ENCODE measurements at places on chromosomes 16 and 17.

GRCh38 chr17:61487161-61487988, 35.2 kb downstream of the TBX4 start:
- no peak for DNase-seq

DNA sequence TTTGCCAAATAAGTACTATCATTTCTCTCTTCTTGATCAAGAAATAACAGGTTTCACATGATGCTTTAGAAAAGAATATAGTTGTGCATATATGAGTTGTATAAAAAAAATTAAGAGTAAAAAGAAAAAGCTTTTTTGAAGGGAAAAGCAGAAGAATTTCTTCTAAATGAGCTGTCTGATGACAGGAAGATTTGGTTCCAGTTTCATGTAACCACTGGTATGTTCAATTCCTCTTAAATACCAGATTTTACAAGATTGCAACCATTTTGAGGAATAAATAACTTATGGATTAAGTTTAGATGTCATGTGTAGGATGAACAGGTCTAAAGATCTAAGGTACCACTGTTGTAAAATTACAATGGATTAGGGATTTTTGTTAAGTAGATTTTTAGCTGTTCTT, 45.0 kb downstream of the VMP1 start:
- DNase-seq: no peak

DNA sequence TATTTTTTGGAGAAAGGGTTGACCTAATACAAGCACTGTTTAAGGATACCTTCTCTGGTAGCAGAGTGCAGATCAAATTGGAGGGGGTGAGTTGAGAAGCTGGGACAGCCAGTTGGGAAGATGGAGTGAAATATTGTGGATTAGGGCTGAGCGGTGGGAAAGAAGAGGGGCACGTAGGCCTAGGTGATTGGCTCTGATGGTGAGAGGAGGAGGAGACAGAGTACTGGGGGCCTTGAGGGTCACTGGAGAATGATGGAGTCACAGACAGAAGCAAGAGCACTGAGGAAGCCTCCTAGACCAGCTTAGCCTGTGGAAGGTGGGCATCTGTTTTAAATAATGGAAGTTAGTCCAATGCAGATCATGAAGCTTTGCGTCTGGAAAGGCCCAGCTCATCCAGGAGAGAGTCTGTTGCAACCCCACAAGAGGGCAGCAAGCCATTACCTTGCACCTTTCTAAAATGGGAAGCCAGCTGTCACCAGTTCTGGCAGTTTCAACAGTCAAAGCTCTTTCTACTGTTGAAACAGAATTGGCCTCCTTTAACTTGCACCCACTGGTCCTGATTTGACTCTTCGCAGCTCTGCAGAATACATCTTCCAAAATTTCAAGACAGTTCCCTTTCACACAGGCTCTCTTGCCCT, 11.8 kb downstream of the SLC9A5 start:
- DNase-seq: peak; percentile 49

DNA sequence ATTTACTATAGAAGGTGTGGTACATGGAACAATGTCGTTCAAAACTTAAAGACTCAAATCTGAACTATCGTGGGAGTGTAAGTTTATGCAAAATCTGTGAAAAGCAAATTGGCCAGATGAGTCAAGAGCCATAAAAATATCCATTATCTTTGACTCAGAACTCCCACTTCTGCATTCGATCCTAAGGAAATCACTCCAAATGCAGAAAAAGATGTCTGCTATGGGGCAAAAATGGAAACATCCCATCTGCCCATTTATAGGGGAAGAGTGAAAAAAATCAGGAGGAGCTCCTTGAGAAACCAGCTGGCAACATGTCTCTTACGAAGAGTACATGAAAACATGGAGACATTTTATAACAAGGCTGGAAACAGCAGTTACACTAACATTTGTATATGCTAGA, 43.6 kb upstream of the CCDC182 start:
- no peak for DNase-seq

DNA sequence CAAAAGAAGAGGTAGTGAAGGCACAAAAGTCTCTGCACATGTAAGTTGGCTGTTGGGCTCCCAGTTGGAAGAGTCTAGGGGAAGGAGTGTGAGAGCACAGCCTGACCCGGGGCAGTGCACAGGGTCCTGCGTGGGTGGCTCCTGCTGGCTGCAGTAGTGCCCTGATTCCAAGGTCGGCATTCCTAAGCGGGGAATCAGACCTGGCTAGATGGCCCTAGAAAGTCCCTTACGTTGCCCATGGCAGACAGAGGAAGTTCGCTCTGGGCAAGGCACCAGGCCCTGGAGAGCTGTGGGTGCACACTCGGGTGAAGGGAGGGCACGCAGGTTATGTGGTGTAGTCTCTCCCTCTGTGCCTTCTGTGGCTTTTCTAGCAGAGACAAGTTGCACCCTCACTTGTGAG, 22.8 kb upstream of the SLC5A11 start:
- no peak for DNase-seq

DNA sequence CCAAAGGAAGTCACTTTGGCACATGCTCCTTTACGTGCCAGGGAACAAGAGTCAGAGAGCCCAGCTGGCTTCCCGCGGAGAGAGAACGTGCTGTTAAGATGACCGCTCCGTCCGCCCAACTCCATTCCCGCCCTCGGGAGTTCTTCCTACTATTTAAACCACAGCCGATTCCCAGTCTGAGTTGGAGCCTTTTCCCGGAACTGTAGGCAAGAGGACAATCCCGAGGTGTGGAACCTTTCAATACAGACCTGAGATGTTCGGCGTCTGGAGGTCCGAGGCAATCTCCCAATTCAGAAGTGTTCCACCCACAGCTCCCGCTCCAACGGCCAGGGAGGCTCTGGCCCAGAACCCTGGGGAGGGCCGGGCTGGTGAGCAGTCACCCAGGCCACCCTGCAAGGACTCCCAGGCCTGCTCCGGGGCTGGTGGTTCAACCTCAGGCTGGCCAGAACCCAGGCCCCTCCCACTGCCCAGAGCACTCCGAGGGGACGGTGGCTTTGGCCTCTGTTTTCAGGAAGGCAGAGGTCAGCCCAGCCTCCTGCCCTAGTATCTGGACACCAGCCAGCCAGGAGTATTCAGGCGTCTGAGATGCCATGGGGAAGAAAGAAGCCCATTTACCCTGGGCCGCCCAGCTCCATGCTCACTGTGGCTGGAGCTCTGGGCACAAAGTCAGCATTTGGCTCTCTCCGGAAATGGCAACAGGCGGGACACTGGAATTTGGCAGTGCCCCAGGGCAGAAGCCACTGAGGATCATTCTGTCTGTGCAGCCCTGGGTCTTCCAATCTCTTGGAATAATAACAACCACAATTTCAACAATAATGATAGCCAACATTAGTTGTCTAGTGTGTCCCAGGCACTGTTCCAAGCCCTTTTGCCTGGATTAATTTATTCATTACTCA, 21.4 kb downstream of the EMP2 start:
- peak; percentile 14 for DNase-seq

- no peak for DNase-seq
These were observed 212.6 kb downstream of the RBFOX1 start for GRCh38 chr16:7545251-7545650.

- no peak for DNase-seq
These were observed 118.0 kb upstream of the CRHR1 start for GRCh38 chr17:45666046-45666600.

DNA sequence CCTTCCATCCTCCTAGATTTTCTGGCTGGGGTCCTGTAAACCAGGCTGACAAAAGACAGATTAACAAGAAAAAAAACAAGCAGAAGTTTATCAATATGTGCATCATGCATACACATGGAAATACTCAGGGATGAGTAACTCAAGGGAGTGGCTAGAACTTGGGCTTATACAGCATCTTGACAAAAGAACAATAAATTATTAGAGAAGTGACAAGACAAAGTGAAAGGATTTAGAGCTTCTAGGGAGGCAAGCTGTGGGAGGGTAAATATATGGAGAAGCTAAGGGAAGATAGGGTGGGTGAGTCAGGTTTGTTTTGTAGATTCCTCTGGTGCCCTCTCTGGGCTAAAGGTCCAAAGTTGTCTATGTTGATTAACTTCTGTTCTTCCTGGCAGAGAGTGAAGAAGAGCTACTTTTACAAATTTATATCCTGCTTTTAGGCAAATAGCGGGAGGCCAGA, 48.0 kb upstream of the NDRG4 start:
- no peak for DNase-seq

DNA sequence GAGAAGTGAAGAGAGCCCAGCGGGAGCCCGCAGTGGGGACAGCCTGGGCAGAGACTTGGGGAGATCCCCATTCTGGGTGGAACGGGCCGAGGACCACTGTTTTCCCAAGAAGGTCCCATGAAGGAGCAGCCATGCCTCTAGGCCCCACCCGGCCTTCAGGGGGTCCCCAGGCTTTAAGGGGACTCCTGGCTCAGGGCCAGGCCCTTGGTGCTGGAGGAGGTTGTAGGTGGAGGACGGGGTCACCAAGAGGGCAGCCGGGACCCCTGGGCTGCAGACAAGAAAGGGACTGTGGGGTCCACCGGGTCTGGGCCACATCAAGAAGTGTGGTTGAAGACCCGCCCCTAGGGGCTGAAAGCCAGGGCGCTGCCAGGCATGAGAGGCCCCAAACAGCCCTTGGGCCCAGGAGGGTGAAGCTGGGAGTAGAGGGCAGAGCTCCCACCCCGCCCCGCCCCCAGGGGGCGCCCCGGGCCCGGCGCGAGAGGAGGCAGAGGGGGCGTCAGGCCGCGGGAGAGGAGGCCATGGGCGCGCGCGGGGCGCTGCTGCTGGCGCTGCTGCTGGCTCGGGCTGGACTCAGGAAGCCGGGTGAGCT, at the start of gene PRSS21:
PRSS21 (plus strand) TSS at position 487 of the 589 bp plus-strand sequence; CDS start at position 519, 32 bp downstream.
- DNase-seq: no peak

- DNase-seq: no peak
These were observed 56.7 kb downstream of the METRNL start for GRCh38 chr17:83136156-83136555.

DNA sequence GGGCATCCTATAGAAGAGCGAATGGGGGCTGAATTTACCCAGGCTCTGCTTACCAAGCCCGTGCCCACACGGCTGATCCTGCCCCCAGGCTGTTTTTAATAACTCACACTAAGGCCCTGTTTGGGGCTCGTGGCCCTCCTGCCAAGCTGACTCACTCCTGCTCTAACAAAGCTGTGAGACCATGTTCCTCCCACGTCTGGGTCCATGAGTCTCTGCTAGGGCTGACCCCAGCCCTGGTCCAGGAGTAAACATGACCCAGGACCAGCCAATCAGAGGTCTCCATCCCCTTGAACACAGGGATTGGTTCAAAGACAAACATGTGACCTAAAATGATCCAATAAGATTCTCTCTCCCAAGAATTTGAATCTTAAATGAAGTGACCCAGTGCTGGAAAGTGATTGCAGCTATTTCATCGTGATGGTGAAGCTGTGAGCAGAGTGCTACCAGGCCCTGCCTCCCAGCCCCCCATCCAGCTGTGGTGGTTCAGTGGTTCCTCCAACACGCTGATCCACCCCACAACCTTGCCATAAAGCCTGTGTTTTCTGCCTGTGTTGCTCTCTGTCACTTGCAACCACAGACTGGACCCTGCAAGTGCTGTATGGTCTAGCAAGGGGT, 57.2 kb downstream of the C16orf82 start:
- DNase-seq: no peak

All from prostate gland (tissue), 2 donors.